ENCODE measurements at places on chromosomes 5 and 9.
A peak's percentile ranks its signal among the peaks of the same experiment; 100 is the strongest.

- no peak for DNase-seq
Observed at GRCh38 chr9:26057050-26057449, 378.8 kb upstream of the TUSC1 start.

DNA sequence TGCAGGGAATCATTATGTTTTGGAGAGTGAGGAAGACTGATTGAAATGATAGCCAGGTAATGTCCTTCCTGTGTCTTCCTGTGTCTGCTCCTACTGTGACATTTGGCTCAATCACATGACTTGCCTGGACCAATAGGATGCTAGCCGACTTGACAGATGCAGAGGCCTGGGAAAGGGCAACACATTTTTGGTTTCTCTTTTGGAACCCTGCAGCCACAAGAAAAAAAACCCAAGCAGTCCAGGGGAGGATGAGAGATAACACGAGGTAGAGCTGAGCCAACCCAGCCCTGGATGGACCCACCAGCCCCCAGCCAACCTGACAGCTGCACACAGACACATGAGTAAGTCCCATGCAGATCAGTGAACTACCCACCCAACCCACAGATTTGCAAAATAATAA is 256.1 kb upstream of the SMARCA2 start:
- no peak for DNase-seq

GRCh38 chr9:36191290-36191645 is 547 bp downstream of the CLTA start:
- DNase-seq: peak; percentile 54

DNA sequence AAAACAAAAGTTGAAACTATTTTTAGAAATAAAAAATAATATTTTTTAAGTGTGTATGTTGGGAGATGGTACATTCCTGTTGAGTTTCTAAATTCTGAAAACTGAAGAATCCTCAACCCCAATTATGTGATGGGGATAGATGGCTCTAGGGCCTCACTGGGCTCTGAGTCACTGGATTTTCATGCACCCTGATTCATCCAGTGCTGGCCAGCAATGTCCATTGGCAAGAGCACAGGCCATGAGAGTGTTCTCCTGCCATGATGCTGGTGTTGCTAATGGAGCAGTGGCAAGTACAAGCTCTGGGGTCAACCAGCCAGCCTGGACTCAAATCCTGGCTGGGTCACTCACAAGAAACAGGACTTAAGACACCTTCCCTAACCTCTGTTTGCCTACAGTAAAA is 23.3 kb downstream of the SMIM23 start:
- DNase-seq: no peak

GRCh38 chr9:127640908-127641545 is 28.9 kb downstream of the STXBP1 start:
- DNase-seq: no peak

DNA sequence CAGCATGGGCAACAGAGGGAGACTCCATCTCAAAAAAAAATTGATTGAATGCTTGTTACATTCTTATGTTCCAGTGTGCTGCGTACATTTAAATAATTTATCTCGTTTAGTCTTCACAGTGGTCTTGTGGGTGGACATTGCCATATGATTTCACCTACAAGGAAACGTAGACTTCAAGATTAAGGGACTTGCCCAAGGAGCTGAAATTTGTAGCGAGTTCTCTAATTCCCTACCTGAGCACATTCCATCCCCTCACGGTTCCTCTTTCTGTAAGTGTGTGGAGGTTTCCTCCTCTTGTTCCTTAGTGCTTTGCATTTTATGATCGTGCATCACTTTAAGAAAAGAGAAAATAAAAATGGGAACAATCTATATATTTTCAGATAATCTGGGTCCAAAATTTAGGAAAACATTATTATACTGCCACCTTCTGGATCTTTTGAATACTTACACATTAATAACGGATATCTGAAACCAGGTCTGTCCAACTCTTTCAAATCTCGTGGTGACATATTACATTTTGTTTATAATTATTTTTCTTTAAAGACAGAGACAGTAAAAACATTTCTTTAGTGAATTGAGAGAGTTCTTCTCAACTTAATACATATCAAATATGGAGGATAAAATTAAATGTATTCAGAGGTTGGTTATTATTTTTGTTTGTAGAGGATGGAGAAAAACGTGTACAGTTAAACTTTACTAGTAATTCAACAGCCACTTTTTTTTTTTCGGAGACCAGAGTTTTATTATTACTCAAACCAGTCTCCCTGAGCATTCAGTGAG is 29.9 kb upstream of the C7 start:
- peak; percentile 26 for DNase-seq

GRCh38 chr9:13857521-13857920 is 456.4 kb downstream of the NFIB start:
- no peak for DNase-seq

DNA sequence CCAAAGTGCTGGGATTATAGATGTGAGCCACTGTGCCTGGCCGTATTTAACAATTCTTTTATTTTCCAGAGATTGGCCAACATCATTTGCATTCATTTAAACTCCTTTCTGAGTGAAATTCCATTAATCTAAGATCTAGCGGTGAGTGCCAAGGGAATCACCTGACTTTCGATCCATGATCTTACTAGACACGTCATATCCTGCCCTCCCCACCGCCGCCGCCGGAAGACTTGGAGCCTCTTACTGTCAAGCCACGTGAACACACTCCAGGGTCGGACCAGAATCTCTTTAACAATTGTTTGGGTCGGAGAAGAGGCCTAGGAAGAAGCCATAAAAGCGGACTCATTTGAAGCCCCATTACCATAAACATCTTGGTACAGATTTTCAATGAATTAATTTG is 12.9 kb downstream of the INPP5E start:
- DNase-seq: no peak

GRCh38 chr9:134304690-134305089 is 21.6 kb upstream of the RXRA start:
- DNase-seq: no peak

DNA sequence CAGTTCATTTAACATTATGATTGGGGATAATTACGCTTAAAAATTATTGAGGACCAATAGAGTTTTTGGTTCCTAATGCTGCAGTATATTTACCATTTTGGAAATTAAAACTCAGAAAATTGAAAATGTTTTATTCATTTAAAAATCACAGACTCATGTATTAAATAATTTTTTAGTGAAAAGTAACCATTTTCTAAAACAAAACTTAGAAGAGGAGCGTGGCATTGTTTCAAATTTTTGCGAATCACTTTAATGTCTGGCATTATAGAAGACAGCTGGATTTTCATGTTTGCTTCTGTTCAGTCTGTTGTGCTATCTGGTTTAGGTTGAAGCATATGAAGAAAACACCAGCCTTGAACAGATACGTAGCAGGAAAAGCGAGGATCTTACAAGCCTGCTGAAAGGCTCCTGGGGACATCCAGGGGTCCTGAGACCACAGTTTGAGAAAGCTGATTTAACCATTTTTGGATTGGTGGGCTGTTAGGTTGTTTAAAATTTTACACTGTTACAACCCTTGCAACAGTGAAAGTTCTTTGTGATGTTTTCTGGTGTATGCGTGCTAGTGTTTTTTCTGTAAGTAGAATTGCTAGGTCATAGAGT is 1.6 kb downstream of the ZFYVE16 start:
- DNase-seq: no peak

- no peak for DNase-seq
Observed at GRCh38 chr9:115254287-115255180, 136.6 kb upstream of the TNC start.

DNA sequence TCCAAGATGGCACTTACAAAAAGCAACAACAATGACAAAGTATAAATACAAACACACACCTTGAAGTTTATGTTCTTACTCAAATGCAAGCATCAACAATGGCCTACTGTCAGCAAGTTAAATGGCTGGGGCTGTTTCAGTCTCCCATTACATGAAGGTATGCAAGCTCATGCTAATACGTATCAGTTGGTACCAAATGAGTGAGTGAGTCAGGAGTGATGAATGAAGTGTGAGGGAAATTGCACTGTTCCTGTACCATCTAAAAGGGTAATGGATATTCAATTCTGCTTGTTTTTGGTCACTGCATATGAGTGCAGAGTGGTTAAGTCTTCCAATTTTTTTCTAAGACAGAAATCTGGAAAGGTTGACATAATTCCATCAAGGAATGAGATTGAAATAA is 964.9 kb downstream of the MAT2B start:
- no peak for DNase-seq

- DNase-seq: no peak
Observed at GRCh38 chr5:39584927-39585326, 160.1 kb upstream of the DAB2 start.

DNA sequence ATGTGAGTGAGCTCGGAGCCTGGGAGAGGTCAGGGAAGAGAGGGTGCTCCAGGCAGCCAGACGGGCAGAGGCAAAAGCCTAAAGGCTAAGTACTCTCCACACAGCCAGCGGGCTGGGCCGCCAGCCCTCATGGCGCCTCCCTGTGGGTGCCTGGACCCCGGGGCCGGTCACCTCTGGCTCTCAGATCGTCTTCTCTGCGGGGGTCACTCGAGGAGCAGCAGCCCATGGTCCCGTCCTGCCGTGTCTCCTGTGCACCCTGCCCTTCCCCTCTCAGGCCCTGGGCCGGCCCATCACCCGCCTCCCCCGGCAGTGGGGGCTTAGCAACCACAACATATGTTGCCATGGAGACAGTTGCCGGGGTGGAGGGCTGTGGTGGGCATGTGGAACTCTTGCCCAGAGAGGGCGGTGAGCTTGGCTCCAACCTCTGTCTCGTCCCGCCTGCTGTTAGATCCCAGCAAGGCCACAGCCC is 4.2 kb downstream of the AK1 start:
- no peak for DNase-seq

- no peak for DNase-seq
Observed at GRCh38 chr5:147454996-147455677, 54.7 kb downstream of the DPYSL3 start.

GRCh38 chr5:17438027-17438426 is 60.0 kb upstream of the TAF11L2 start:
- DNase-seq: no peak

GRCh38 chr9:126428534-126429175 is 102.0 kb downstream of the MVB12B start:
- DNase-seq: no peak

DNA sequence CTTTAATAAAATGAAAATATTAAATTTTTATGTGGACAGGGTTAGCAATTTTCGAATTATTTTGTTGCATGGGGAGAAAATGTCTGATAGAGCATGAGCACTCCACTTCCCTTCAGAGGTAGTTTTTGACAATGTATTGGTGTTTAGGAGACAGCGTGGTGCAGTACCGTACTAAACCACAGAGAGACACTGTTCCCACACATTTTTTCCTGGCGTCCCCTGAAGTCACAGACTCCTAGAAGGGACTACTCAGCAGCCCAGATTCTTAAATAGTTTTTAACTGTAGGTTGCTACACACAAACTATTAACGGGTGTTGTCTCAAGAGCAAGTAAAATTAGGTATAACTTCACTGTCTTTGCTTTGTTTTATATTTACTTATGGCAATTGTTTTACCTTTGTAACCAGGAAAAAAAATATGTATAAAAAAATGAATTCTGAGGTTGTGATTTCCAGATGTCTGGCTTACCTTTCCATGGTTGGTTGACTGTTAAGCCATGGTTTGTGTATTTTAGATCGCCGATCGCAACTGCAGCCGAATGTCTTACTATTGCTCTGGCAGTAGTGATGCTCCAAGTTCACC is 171.2 kb downstream of the DOCK8 start:
- DNase-seq: no peak

DNA sequence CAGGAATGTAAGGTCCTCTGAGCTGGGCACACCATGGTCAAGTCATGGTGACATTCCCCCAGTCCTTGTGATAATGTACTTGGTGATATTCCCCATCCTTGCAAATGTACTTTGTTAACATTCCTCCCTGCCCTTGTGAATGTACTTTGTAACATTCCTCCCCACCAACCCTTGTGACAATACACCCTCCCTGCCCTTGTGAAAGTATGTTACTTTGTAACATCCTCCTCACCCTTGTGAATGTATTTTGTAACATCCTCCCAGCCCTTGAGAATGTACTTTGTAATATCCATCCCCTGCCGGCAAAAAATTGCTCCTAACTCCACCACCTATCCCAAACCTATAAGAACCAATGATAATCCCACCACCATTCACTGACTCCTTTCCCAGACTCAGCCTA is 53.3 kb downstream of the RAPGEF6 start:
- DNase-seq: no peak

DNA sequence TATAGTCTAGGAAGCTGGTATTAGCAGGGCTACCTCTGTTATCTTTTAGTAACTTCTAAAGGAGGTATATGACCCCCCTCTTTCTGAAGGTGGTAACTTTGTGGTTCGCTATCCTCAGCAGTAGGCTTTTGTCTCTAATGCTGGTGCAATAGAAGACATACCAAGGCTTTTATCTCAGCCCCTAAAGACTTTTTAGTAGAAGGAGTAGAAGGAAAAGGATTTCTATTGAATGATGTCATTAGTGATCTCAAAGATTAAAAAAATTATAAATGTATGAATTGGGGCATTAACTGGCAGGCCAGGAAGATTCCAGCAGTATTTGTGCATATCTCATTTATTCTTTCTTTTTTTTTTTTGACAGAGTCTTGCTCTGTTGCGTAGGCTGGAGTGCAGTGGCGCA is 78.2 kb downstream of the RAI14 start:
- no peak for DNase-seq

DNA sequence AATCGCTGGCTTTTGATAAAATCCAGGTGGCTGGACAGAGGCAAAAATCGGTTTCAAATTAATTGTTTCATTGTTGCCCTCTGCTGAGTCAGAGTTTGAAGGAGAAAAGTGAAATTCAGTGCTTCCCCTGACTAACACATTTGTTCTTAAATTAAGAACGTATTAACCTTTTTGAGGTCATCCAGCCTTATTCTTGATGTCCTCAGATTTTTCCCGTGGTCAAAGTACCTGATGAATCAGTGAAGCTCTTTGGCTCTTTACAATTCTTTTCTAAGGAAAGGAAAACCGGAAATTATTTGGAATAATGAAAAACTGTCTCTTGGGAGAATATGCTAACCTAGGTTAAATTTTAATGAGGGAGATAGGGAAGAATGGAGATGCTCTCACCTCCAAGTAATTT is 21.6 kb downstream of the OSMR start:
- DNase-seq: no peak

- no peak for DNase-seq
Observed at GRCh38 chr5:111774525-111774924, 17.5 kb upstream of the NREP start.

DNA sequence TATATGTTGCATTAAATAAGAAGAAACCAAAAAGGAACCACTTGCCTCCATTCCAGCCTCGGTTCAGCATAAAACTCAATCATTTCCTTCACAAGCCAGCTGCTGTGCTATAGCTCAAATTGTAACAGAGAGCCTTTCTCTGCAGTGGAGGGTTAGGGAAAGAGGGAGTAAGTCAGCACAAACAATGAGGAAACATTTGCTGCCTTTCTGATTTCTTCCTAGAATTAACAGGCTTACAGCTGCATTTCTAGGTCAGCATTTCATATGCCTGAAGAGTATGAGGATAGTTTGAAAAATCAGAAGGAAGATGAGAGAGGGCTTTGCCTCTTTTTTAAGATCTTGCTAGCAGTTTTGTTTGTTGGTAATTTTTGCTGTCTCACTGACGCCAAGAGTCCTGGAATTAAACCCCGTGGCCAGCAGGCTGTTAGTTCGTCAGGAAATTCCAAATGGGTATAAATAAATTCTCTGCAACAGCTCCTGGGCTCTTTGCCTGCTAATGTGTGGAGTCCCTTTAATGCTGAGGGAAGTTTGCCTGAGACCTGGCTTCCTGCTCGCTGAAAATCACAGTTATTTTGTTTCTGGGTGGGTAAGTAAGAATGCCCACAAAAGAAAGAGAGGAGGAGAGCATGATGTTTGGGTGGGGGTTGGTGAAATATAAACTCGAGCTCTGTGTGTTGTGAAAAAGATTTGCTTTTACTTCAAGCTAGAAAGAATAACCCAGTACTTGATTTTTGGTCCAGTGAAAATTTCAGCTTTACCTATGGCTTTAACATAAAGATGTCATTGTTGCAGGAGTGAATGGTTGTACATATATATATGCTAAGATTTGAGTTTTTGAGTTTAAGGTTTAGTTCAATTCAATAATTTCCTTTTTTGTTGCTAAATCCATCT is 148.1 kb upstream of the DMRT1 start:
- no peak for DNase-seq
